ENCODE measurements at places on chromosomes 1 and 21. TPM values are rescaled to one million over a fixed set of nuclear protein-coding genes. Genes with fewer than 3 reads are reported as not detected.

The CNST gene
- 12.0 TPM for total RNA-seq

The SELE gene
- not detected for total RNA-seq

The GCSAML gene
- not detected for total RNA-seq

The MTF1 gene
- 4.6 TPM for total RNA-seq

The CSF3R gene
- not detected for total RNA-seq

The EXTL1 gene
- total RNA-seq, result 0.49 TPM

The EFCAB7 gene
- total RNA-seq, result 6.7 TPM

The MTMR11 gene
- total RNA-seq, result 7.3 TPM

The FCRL6 gene
- not detected for total RNA-seq

The CZIB gene
- 60.5 TPM for total RNA-seq

The TNNT2 gene
- 0.78 TPM for total RNA-seq

The MASP2 gene
- not detected for total RNA-seq

The PDE4B gene
- 3.9 TPM for total RNA-seq

The VWA5B1 gene
- not detected for total RNA-seq

The ARHGEF11 gene
- 36.5 TPM for total RNA-seq

The MYOG gene
- total RNA-seq, result not detected

The TMEM81 gene
- total RNA-seq, result 0.50 TPM
